ENCODE measurements at places on chromosomes 7 and 10.

GRCh38 chr10:1698185-1698584 is 39.1 kb downstream of the ADARB2 start:
- DNase-seq, result no peak

DNA sequence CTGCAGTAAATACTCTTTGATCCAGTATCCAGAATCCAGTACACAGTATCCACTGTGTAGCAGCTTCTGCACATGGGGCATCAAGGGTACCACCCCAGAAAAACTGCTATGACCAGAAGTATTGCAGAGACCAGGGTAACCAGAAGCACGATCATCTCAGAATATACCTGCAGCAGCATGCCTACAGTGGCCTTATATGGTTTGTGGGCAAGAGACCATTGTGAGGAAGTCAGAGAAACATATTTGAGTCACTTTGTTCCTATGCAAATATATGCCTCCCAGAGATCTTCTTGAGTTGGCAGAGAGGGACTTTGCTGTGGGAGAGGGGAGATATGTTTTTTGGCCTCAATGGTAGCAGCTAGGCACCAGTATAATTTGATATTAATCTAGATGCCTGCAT is 206.4 kb upstream of the LRRTM3 start:
- DNase-seq, result no peak

- no peak for DNase-seq
These were observed 281.8 kb downstream of the KCNMA1 start for GRCh38 chr10:77355844-77356243.

GRCh38 chr10:53606981-53607380 is 834.4 kb upstream of the MBL2 start:
- DNase-seq, result no peak

DNA sequence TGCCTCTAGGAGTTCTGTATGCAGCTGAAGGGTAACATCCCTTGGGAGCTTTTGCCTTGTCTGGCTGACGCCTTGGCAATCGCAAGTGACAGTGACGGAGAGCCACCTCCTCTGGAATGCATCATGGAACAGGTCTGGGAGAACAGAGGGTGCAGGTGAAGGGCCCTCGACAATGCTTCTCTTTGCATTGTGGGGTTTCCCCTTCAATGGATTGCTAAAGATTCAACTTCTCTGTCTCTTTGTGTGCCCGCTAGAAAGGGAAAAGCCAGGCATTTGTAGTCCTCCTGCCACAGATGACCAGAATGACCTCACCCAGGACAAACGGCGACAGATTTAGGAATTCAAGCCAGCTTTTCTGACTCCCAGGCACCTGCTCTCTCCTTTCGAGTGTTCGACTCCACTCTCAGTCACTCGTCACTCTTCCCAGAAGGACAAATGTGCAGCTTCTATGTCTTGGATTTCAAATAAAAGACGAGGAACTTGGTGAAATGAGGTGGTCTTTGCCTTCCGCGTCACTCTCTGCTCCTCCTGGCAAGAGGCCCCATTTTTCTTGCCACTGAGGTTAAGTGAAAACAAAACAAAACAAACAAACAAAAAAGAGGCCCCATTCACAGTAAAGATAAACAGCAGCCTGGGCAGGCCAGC is 26.1 kb downstream of the IL2RA start:
- no peak for DNase-seq

GRCh38 chr7:23863209-23863787 is 153.3 kb downstream of the STK31 start:
- DNase-seq, result no peak

DNA sequence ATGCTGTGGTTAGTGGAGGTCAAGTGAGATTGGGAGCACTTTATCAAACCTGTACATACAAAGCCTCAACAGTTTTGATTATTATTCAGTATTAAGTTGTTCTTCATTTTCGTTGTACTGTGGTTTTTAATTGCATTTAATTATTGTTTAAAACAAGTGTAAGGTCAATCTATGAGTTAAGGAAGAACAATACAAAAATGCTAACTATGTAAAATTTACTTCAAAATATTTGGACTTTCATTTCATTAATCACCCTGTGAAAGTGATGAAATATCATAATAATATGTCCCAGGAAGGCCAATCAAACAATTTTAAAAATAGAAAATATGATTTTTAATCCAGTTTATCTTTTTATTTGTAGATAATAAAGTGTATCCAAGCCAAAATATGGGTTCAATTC is 13.6 kb upstream of the NDUFA5 start:
- no peak for DNase-seq

GRCh38 chr7:92520024-92520423 is 8.3 kb downstream of the PEX1 start:
- DNase-seq, result no peak

- DNase-seq, result no peak
These were observed 6.3 kb downstream of the DYDC1 start for GRCh38 chr10:80350251-80350650.

DNA sequence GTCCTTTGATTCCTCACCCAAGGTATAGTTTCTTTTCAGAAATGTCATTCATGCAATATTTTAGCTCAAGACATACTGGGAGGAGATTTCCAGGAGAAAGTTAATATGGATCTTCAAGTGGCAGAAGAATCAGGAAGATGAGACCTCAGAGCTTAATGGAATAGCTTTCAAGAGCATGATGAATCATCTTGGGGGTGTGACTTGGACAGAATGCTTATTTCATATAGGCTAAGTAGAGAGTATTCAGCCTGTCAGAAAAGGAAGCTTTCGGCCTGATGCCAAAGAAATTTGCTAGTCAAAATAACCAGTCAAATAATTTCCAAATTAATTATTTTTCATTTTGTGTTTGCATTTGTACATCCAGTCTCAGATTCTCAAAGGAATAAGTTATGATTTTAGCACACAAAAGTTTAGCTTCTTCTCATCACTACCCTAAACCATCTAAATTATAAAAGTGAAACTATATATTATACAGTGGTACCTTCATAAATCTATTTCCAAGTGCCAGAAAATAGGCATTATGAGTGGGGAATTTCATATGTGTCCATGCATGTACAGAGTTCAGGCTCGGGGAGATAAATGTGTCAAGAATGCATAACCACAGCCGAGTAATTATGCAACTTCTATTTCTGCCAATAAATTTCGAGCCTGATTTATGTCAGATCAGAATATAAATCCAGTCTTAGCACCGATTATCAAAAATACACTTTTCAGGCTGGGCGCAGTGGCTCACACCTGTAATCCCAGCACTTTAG is 27.3 kb upstream of the CALD1 start:
- DNase-seq, result no peak

- DNase-seq, result no peak
These were observed 32.1 kb downstream of the ASB4 start for GRCh38 chr7:95517870-95518269.

DNA sequence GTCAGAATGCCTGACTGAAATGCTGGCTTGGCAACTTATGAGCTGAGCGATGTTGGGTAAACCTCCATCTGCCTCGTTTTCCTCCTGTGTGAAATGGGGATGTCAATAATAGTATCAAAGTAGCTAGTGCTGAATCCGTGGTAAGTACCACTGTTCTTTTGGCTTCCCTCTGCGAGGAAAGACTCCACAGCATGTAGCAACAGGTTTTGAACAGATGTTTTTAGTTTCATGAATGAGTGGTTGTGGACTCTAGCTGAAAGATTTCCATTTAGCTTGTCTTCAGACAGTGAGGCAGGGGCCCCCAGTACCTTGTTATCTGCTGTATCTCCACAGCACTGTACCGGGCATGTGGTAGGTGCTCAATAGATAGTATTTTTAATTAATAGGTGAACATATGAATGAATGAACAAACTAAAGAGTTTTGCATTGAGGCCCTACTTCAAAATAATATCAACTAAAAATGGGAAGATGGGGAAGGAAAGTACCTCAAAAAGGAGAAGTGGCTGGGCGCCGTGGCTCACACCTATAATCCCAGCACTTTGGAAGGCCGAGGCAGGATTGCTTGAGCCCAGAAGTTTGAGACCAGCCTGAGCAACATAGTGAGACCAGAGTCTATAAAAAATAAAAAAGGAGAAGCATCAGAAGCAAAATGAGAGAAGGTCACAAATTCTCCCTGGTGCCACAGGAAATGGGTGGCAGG is 5.6 kb upstream of the DLG5 start:
- DNase-seq, result no peak

- DNase-seq, result no peak
These were observed 7.1 kb upstream of the HOXA2 start for GRCh38 chr7:27109466-27110185.

DNA sequence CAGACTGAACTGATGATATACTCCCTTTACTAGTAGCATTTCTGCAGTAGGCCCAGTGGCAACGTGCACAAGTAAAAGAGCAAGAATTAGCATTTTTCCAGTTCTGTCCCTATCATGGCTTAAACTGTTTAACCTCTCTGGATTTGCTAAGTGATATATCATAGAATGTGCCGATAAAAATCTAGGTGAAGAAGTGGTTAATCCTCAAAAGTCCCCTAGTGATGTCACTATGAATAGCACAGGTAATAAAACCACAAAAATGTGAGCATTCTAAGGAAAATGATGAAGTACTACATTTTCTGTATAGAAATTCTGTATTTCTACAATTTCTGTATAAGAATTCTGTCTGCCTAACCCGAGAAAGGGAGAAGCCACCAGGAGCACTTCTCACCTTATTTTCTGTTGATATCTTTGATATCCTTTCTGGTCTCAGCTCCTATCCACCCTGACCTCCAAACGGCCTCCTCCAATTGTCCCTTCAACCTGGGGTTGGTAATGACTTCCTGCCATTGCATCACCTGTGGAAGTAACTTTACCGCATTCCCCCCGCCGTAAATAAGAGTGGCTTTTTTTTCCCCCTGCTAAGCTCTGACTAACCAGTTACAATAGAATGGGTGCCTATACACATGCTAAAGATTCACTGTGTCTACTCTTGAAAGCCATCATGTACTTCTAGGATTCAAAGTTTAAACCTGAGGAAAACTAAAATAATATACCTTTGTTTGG is 155.9 kb upstream of the ASAH2 start:
- DNase-seq, result no peak

DNA sequence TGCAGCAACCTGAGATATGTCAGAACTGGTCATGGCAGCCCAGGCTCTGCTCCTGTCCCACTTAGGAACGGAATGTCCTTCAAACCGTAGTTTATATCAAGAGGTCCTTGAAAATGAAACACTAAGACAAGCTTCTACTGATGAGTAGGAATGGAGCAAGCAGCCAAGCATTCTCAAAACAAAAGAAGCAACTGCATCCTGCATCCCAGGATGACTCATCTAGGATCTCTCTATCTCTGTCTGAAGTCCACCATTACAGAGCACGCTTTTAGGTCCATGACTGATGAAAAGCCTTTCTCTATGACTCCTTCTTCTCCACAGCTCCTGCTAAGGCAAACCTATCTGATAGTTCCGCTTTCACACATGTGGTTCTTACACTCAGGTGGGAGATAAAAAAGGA is 16.3 kb downstream of the MBL2 start:
- no peak for DNase-seq

GRCh38 chr10:132796846-132797245 is 10.9 kb upstream of the NKX6-2 start:
- DNase-seq, result no peak

DNA sequence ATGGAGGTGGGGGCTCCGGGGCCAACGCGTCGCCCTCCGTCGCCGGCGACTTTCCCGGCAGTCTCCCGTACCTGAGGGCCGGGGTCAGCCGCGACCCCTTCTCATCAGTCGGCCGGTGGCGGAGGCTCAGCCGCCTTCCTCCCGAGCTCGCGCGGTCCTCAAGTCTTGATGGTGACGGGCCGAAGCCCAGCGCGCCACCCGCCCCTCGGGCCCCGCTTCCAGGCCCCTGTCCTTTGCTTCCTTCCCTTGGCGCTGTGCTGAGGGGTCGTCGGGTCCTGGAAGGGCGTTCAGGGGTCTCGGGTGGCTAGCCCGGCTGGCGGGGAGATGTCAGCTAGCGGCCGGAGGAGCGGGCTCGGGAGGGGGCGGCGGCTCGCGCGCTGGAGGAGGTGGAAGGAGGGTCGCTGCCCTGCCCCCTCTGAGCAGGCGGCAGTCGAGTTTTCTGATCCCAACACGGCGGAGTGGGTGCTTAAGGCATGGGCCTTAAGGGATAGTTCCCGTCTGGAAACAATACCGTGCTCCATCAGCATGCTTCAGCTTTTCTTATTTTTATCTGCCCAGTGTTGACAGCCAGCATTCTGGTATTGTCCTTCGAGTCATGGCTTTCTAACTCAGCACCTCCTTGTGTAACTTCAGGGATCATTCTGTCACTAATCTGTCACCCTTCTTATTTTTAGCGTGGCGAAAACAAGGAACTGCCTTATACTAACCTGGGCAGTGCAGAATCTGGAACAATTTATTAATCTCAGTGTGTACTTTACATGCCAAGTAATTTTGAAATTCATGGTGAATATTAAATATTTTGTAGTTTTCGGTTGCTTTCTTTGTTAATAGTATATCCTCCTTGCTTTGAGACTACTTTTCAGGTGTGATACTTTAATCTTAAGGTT is 748 bp downstream of the PHTF2 start:
- DNase-seq, result no peak

GRCh38 chr7:55127135-55127551 is 108.3 kb downstream of the EGFR start:
- DNase-seq, result no peak

DNA sequence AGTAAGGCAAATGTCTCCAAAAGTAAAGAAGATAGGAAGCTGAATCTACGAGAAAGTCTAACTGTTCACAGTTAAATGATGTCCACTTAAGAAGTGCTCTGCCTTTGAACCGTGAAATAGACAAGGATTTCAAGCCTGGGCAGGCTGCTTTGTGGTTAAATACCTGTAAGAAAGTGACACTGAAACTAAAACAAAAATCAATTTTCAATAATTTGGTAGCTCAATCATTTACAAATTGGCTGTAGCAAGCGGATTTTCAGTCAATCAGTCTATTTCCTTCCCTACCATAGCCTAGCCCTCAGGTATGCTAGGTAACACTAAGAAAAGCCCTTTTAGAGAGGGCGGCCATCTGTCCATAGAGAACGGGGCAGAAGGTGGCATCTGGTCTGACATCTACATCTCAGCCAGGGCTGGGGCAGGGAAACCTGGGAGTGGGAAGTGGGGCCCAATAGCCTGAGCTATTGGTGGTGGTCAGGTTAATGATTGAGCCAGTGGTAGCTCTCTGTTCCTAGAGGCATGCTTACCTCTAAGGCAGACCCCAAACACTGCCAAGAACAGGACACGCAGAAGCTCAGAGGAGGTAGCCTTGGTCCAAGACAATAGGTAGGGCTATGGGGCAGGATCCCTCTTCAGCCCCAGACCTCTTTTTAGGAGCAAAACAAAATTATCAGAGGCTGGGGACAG is 223.2 kb downstream of the CCSER2 start:
- no peak for DNase-seq

All from GM12878 (cell line).